ENCODE measurements at places on chromosomes 6 and 20.

GRCh38 chr6:136411025-136411325 lies 121.3 kb upstream of the BCLAF1 start:
- no peak for DNase-seq

- DNase-seq, result no peak
Measured at GRCh38 chr6:169587975-169588374, 113.9 kb downstream of the WDR27 start.

DNA sequence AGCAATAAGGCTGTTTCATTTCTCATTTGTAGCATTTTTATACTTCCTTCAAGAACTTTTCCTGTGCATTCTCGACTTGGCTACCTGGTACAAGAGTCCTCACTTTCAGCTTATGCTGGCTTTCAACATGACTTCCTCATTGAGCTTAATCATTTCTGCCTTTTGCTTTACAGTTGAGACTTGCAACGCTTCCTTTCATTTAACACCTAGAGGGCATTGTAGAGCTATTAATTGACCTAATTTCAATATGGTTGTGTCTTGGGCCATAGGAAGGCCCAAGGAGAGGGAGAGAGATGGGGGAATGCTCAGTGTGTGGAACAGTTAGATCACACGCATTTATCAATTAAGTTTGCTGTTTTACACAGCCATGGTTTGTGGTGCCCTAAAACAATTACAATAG lies 37.2 kb downstream of the SLC22A2 start:
- no peak for DNase-seq

GRCh38 chr20:1491281-1491840 lies at the start of gene SIRPB2:
TSS of gene SIRPB2 (minus strand) at chr20:1491420. CDS start at chr20:1491359, 61 bp downstream.
- DNase-seq, result no peak

GRCh38 chr6:6661684-6662083 lies 73.2 kb downstream of the LY86 start:
- no peak for DNase-seq

GRCh38 chr20:31838646-31839292 lies 6.6 kb downstream of the FOXS1 start:
- no peak for DNase-seq

GRCh38 chr6:32947552-32948465 lies 5.1 kb downstream of the HLA-DMA start:
- no peak for DNase-seq

- DNase-seq, result no peak
Measured at GRCh38 chr20:40100261-40100660, 588.8 kb downstream of the MAFB start.

GRCh38 chr6:13681305-13682061 lies 30.2 kb downstream of the RANBP9 start:
- DNase-seq, result no peak

DNA sequence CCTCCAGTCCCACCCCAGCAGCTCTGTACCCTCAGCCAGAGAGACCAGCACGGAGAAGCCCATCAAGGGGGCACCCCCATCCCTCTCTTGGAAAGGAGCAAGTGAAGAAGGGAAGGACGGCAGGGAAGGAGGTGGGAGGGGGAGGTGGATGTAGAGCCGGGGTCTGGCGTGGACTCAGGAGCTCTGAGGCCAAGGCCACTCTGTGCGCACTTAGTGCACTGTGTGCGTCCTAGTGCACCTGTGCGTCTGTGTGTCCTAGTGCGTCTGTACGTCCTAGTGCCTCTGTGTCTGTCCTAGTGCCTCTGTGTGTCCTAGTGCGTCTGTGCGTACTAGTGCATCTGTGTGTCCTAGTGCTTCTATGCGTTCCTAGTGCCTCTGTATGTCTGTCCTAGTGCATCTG lies 54.2 kb downstream of the DSTN start:
- DNase-seq, result no peak

GRCh38 chr6:165268987-165269386 lies 40.4 kb downstream of the C6orf118 start:
- no peak for DNase-seq

GRCh38 chr6:38997128-38997761 lies 51.3 kb upstream of the GLP1R start:
- no peak for DNase-seq

DNA sequence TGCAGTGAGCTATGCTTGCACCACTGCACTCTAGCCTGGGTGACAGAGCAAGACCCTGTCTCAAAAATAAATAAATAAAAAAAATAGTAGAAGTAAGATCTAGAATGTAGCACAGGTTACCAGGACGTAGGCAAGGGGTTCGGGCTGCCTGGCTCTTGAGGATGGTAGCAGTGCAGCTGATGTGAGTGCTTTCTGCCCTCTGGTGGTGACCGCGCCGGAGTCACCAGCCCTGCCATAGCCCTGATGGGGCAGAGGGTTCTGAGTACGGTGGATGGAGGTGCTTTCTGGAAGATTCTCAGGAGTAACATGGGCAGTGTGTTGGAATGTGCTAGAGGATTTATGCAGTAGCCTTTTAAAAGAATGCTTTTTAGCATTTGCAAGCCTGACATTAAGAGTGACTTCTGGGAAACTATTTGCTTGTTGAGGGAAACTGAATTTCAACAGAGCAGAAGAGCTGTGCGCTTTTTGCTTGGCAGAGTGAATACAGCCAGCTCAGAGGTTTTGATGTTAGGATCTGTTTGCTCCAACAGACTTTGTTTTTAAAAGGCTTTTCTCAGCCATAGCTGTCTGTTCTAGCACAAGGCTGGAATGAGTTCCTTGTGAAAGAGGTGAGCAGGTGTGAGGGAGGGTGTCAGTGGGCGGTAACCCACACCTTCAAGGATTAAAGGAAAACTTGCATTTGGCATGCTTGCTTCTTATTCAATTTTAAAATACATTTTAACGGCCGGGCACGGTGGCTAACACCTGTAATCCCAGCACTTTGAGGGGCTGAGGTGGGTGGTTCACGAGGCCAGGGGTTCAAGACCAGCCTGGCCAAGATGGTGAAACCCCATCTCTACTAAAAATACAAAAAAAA lies 65.9 kb downstream of the PTPN1 start:
- DNase-seq, result peak; percentile 54

GRCh38 chr6:114989279-114989964 lies 646.6 kb upstream of the HS3ST5 start:
- DNase-seq, result no peak

- DNase-seq, result no peak
Measured at GRCh38 chr20:48094944-48095343, 309.7 kb upstream of the SULF2 start.

DNA sequence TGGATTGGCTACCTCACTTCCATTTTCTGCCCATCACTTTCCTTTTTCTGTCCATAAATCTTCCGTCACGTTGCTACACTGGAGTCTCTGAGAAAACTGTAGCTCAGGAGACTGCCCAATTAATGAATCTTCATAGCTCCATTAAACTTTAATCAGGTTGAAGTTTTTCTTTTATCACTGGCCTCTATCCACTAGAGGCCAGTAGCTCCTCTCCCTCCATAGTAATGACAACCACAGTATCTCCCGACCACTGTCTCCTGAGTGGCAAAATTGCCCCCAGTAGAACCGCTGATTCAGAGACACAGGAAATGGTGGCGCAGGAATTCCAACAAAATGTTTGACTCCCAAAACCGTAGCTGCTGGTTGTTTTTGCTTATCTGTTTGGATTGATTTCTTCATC lies 18.4 kb upstream of the DOK5 start:
- no peak for DNase-seq

DNA sequence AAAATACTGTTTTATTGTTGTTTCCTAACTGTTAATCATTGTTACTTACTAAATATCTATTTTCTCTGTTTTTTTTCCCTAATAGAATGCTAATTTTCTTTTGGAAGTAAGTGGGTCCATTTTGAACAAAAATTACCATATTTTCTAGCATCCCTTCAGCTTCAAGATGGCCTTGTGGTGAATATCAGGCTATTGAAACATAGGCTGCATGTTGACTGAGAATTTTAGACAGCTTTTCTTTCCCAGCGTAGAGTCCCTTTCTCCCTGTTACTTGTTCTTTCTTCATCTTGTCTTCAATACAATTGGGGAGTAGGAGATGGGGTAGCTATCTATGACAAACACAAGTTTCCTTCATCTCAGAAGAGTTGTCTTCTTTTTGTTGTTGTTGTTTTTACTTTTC lies 397.0 kb downstream of the DOK5 start:
- DNase-seq, result no peak

DNA sequence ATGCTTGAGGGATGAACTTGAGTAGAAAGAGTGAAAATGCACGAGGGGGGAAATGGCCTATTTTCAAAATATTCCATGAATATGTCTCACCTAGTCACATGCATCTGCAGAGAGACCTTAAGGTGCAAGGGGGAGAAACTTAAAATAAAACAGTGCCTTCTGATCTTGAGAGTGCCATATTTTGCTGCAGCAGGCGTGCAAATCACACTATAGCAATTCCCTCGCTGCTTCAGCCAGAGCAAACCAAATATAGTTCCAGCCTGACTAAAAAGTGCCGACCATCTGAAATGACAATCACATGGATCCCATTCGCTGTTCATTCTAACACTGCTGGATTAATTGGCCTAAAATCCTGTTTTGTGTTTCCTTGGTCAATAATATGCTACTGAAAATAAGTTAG lies 26.3 kb downstream of the KIAA0319 start:
- no peak for DNase-seq

GRCh38 chr6:169638388-169638787 lies 63.4 kb downstream of the WDR27 start:
- no peak for DNase-seq

- DNase-seq, result peak; percentile 18
Measured at GRCh38 chr6:37985355-37985754, 165.8 kb downstream of the ZFAND3 start.

DNA sequence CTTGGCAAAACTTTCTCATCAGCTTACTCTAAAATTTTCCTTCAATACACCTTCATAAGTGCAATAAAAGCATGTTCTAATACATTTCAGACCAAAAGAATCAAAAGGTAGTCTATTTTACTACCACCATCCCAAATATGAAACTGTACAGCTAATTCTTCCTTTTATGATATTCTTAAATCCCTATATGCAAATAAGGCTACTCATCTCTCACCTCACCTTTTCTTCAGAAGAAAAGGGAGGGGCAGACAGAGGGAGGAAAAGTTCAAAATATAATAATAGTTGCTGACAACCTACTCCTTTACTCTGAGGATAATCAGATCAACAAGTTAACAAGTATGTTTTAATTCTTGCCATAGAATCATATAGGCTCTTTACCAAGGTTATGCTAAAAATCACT lies 7.4 kb downstream of the C6orf120 start:
- DNase-seq, result no peak

DNA sequence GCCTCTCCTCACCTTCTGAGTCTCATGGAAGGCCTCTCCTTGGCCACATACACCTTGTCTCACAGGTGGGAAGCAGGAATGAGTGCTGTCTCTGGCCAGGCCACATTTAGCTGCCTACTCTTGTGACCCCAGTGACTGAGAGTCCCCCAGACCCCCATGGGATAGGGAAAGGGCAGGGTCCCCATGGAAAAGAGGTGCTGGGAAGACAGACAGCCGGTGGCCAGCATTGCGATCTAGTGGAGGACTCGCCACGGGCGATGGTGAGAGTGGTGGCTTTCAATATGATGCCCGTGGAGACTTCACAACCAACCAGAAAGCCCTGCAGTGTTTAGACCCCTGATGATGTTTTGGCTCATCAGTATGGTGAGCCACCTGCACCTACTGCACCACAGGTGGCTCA lies 19.8 kb downstream of the MANBAL start:
- no peak for DNase-seq

DNA sequence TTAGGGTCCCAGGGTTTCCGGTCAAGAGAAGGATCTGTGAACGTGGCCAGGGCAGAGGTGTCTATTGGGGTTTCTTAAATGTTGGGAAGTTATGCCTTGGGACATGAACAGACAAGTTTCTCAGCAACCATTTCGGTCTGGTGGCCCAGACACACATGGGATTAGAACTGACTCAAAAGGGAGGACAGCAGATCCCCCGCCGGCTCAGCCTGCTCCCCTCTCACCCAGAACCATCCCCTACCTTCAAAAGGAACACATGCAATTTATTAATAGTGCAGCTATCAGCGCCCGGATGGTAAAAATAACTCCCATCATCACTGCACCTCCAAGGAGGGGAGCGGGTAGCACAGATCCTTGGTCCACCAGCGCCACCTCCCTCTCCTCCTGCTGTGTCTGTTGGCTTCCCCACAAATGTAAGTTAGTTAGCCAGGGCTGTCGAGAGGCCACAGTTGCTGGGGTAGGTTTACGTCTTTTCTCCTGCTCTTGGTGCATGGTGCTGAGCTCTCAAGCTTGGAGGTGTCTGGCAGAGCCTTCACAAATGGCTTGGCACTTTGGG lies 77.1 kb downstream of the TRAM2 start:
- no peak for DNase-seq

DNA sequence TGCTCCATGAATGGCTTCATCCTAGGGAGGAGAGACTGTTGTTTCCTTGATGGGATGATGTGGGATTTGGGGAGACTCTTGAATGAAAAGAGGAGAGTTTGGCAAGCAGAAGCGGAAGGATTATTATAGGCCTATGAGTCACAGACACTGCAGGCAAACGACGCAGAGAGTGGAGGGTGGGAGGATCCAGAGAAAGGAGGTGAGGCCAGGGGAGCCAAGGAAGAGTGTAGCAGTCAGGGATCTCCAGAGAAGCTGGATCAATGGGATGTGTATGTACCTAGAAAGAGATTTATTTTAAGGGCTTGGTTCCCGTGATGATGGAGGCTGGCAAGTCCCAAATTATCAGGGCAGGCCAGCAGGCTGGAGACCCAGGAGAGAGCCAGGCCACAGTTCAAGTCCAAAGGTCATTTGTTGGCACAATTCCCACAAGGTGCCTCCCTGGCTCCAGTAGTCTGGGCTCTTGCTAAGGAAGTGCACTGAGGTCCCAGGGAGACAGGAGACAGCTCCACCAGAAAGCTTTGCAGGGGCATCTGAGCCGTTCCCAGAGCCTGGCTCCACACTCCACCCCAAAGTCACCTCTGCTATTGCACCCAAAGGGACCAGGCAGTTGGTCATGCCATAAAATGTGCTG lies 76.0 kb downstream of the ADTRP start:
- no peak for DNase-seq

- no peak for DNase-seq
Measured at GRCh38 chr6:152124429-152125074, 317.1 kb downstream of the ESR1 start.

- no peak for DNase-seq
Measured at GRCh38 chr6:108260126-108260808, 573 bp downstream of the SNX3 start.

DNA sequence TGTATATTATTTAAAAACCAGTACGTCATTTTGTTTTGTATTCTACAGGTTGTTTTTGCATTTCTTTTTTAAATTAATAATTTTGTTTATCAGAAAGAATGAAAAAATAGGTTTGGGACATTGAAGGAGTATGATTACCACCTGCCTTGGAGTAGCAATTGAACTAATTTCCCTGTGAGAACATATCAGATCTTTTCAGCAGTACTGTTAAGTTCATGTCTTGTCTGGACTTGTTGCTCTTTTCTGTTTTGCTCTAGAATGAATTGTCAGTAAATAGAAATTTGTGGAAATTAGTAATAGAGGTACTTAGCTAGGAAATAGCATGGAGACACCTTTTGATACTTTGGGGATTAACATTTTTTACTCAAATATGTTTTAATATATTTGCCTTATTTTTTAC lies 24.3 kb downstream of the HSF2 start:
- DNase-seq, result no peak

Measured in activated CD8-positive, alpha-beta memory T cell treated with anti-CD3 and anti-CD28 coated beads for 1 hour (primary cell).